ENCODE measurements at places on chromosomes 13 and 19.

DNA sequence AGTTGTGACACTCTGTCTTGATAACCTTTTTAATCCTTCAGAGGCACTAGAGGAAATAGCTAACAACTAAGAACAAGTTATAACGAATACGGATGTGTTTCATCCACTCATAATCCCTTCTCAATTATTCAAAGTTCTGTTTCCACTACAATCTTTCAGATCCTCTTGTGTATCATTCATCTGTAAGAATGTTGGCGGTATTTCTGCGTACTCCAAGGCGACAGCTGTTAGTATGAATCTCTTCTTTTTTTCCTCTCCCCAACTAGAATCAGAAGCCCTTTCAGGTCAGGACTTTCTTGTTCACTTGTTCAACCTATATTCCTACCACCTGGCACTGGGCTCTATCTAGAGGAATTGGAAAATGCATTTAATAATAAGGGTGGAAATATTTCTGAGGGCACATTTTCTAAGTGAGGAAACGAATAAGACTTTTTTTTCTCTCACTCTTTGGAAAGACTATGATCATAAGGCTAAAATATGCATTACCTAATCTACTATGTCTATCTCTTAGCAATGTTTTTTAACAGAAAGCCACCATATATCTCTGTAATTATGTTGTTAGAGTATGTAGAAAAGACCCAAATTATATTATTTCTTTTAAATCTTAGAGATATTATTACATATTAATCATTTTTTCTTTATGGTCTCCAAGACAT, 492.9 kb downstream of the PCDH20 start:
- no peak for DNase-seq

- DNase-seq, result no peak
These were observed 245.4 kb downstream of the SHISA2 start for GRCh38 chr13:25806264-25806974.

- DNase-seq, result no peak
These were observed 184.2 kb downstream of the PTPRS start for GRCh38 chr19:5156231-5156986.

GRCh38 chr13:28528848-28529247, 33.9 kb upstream of the FLT1 start:
- DNase-seq, result no peak

DNA sequence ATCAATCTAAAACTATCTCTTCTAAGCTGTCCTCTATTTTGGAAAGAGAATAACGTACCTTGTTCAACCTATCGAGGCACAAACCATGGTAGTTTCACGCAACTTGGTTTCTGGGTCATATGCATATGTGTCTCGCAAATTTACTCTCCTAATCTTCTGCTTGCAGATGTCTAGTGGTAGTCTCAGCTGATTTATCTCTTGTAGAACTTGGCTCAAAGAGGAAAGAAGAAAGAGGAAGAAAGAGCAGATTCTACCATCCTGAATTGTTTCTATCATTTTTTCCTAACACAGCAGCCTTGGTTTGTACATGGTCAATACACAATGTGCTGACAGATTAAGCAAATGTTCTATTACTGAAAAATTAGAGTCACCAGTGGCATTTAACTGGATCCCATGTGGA, 282.3 kb downstream of the SPRY2 start:
- DNase-seq, result no peak

GRCh38 chr13:57569986-57570385, 61.6 kb upstream of the PCDH17 start:
- DNase-seq, result no peak

DNA sequence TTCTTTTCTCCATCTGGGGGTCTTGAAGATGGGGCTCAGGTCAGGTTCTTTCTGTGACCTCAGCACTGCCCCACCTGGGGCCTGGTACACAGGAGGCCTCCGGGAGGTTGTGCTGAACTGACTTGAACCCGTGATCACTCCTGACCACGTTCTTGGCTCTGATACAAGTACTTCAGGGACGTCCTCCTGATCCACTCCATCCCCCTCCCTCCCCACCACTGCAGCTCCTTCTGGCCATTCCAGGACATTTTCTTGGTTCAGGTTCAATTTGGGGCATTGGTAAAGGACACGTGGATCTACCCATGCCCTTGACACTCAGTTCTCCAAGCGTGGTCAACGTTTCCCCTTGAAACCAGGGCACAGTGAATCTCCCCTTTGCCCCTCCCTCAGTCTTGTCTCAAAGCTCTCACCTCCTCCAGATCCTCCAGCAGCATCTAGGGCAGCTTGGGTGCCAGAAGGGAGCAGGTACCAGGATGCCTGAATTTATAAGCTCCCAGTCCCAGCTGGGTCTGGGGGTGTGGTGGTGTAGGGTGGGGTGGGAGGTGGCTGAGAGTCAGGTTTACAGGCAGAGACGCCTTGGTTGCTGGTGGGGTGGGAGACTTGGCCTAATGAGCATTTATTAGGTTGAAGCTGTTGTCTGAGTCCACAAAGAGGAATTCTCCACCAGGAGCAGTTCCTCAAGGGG, at the start of gene KLK15:
Gene KLK15, minus strand, starts transcription at position 458 of the 685 bp plus-strand sequence. CDS start 2,082 bp downstream, outside the sequence.
- no peak for DNase-seq

DNA sequence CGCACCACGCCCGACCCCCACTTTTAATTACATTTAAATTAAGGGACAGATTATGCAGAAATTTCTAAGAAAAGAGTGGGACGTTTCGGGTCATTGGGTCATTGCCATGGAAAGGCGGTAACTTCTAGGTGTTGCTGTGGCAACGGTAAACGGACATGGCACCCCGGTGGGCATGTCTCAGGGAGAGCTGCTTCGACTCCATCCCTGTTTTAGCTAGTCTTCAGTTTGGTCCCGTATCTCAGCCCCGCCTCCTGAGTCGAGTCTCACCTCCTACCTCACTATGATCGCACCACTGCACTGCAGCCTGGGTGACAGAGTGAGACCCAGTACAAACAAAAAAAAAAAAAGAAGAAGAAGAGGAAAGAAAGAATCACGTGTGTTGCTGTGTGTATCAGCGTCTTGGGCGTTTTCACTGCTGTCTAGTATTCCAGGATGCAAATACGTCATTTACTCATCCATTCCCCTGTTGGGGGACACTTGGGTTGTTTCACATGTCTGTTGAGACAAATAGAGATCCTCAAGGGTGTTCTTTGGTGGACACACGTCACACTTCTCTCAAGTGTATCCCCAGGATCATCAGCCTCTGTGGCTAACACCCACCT, 41.7 kb downstream of the CELF5 start:
- DNase-seq, result no peak

DNA sequence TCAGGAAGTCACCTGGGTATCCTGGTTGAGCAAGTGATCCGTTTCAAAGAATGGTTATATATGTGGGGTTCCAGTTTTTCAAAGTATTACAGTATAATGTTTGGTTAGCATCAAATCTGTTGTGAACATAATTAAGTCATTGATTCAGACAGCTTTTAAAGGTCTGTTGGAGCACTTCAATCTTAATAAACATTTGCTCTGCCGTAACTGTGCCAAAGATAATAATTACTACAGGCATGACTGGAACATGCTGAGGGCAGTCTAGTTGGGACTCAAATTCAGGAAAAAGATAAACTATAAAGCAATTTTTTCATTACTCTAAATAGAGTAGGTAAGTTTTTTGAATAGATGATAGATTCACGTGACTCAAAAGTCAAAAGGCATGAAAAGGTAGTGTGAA, 23.3 kb downstream of the HNRNPM start:
- no peak for DNase-seq

- DNase-seq, result no peak
These were observed 133.9 kb downstream of the DCT start for GRCh38 chr13:94345374-94346195.

GRCh38 chr13:109436055-109436622, 350.2 kb downstream of the IRS2 start:
- DNase-seq, result no peak

- DNase-seq, result peak; percentile 27
These were observed at the start of gene EML2 for GRCh38 chr19:45638930-45639729. TSS of gene EML2 (minus strand) at chr19:45639397. CDS start at chr19:45639376, 21 bp downstream.

DNA sequence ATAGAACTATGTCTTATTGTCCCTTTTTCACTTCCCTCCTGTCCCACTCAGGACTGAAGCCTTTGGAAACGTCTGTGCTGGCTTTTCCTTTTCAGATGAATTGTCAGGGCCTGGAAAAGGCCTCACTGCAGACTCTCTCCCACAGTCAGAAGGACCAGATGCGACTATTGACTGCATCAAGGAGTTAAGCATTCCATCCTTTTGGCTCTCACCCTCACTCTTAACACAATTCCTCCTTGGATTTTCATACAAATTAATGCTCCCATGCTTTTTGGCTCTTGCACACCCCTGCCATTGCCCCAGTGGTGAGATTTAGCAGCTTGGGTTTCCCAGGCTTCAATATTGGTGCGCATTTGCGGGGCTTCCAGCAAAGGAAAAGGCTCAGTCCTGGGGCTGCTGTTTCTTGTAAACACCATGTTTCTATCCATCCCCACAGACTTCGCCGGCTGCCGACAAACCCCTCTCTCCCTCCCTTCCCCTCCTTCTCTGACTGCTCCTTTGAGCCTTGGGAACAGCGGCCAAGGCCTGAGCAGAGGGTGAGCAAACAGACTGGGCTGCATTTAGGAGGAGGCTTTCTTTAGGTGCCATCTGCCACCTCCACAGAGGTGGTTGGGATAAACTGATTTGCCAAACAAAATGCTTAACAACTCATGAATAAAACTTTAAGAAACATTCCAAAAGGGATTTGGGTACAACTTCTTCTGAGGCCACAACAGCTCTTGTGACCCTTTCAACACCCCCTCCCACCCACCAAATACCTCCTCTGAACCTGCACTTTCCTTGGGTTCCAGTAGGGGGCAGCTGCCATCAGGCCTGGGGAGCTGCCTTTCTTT, 48.6 kb upstream of the PCDH8 start:
- no peak for DNase-seq

DNA sequence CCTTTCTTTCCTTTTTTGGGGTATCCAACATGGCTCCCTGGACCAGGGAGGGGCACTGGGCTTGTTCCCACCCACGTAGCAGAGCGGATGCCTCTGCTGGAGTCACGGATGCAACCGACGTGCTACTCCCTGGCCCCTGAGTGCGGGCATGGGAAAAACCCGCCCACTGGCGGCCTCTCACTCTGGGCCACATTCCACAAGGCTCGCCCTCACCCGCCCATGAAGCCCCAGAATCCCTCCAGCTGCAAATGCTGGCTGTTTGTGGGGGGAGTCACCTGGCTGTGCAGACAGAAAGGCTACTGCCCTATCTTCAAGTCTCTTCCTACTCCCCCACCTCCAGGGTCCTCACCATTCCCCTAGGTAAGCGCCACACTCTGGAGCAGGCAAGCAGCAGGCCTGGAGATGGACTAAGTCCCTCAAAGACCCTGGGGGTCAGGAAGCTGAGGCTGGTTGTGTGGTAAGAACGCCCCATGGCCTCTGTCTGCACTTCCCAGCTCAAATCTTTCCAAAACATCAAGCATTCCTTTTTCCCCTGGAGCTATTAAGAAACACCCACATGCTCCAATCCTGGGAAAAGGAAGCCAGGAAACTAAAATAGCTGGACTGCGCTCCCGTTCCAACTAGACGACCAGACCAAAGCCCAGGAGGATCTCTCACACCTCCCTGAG, 17.9 kb upstream of the EPHX3 start:
- no peak for DNase-seq

GRCh38 chr19:2243274-2244124, 5.6 kb upstream of the AMH start:
- DNase-seq, result no peak

GRCh38 chr13:113137691-113138298, 15.2 kb downstream of the F10 start:
- DNase-seq, result no peak

DNA sequence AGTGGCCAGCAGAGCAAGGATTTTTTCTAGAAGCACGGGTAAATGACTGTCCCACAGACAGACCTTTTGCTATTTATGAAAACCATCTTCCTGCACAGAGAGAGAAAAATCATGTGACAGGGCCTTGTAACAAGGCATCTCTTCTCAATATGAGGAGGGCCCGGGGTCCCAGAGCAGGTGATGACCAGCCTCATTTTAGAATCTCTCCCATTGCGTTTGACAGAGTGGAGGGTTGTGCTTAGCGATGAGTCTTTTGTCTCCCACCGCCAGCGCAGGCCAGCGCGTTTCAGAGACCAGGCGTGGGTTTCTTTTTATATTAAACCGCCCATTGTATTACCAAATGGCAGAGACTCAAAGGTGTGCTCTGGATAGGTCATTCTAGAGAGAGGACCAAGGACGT, 97.4 kb upstream of the UBL3 start:
- DNase-seq, result no peak

DNA sequence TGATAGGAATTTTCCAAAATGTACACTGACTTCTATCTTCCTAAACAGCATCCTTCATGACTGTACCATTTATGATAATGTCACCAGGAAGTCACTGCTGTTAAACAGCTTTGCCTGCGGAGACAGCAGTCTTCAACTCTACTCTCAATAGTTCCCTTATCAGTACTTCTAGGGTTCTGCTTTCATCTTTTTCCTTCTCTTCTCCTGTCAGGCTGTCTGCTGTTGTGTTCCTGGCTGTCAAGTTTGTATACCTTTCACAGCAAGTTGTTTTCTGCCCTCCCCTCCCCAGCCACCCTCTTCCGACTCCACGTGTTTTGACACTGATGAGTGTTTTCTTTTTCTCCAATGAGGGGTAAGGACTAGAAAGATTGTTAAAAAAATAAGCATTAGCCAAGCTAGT, 2.2 kb downstream of the UPF3A start:
- no peak for DNase-seq

- no peak for DNase-seq
These were observed 541 bp upstream of the RSPH6A start for GRCh38 chr19:45815481-45816216.

DNA sequence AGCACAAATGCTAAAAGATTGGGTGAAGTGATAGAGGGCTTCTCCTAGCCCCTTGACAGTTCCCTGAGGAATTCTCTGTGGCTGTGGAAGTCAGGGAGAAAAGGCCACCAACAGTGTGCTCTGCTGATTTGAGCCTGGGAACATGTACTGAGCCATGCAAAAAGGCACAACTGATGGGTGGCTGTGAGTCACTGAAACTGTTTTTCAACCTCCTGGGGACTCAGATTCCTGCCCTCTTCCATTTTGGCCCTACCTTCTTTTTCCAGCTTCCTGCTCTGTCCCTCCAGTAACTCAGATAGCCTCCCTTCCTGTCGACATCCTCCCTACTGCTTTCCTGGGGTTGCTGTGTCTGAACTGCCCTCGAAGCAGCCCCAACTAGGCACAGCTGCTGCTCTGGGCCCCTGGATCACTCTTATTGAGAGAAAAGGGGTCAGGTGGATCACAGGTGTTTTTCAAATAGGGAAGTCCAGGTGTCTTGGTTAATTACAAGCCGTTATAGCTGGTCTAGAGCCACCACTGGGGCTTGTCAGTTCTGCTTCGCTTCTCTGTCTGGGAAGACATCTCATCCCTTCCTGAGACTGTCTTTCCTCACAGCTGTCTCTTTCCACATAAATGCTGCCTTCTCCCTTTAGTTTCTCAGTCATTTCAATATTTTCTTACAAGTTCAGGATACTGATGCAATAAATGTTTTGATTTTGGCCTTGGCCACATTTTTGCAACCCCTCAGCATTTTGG, 13.7 kb downstream of the FAM124A start:
- DNase-seq, result no peak

GRCh38 chr13:89796196-89796595, 1551.3 kb upstream of the MIR17HG start:
- DNase-seq, result no peak

- no peak for DNase-seq
These were observed 142.3 kb downstream of the RNF17 start for GRCh38 chr13:24906268-24906667.

GRCh38 chr13:104286566-104287290, 1220.5 kb upstream of the SLC10A2 start:
- DNase-seq, result no peak

- no peak for DNase-seq
These were observed 512.4 kb upstream of the ATXN8OS start for GRCh38 chr13:69595181-69595580.
